ENCODE measurements at places on chromosomes 11 and 22.

GRCh38 chr11:1336836-1337646 is 27.6 kb upstream of the TOLLIP start:
- no peak for DNase-seq

DNA sequence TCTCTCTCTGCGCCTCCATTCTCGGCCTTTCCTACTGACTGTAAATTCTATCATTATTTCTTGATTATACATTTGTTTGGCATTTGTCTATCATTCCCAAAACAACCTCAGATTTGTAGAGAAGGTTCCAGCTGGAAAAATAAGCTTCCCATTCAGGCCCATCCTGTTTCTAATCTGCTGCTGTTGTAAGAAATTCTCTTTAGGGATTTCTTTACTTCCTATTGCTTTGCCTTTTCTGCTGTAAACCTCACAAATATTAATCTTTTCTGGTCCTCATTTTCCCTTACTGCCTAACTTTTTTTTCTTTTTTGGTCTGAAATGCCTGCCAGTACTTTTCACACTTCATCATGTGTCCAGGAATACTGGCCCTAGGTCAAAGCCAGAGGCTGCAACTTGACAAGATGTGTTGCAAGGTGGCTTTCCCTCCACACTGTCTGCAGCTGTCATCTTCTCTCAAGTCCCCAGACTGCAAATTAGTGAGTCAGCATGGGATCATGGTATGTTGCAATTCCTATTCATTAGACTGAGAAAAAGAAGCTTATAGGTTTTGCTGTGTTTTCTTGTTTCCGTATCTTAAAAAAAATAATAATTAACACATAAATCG is 858.7 kb upstream of the CHORDC1 start:
- DNase-seq, result peak; percentile 1

DNA sequence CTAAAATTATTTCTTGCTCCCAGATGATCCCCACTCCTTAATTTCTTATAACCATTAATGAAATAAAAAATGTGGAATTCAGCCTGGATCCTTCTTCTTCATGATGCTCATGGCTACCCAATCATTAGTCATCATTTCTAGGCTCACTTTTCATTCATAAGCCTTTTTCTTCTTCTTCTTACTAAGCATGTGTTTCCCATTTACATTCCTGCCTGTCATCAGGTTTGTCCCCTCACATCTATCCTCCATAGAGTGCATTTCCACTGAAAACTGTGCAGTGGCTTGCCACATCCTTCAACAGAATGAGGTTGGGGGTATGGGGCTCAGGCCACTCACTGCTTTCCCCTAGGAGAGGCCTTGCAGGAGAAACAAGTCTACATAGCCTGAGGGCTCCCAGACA is 35.8 kb upstream of the NTM start:
- DNase-seq, result no peak

DNA sequence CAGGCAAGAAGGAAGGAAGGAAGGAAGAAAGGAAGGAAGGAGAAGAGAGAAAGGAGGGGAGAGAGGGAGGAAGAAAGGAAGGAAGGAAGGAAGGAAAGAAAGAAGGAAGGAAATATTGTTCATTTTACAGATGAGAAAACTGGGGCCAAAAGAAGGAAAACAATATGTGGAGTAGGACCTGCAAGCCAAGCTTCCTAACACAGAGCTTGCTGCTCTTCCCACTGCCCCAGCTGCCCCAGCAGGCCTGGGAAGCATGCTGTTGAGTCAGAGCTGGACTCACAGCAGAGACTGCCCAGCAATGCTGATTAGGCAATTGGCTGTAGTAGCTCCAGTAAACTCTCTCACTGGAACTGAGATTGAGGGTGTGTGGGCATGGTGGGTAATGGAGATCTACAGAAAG is 42.6 kb upstream of the SMCO4 start:
- peak; percentile 52 for DNase-seq

GRCh38 chr11:60498399-60498798 is 5.8 kb downstream of the MS4A12 start:
- DNase-seq, result no peak

- no peak for DNase-seq
These were observed 6.2 kb downstream of the EIF3L start for GRCh38 chr22:37855462-37855861.

DNA sequence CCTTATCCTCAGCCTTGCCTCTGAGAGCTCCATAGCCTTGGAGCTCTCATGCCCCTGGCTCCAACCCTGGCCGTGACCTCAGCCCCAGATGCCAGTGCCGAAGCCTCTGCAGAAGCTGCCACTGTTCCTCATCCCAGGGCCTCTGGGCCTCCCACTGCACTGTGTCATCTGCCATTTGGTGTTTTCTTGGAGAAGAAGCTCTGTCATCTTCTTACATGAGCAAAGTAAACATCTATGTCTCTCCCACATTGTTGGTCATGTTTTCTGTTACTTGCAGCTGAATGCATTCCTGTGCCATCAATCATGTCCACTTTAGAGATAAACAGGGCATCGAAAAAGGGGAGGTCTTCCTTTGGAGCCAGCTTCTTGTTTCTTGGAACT is 45.0 kb upstream of the FTH1 start:
- DNase-seq, result no peak

DNA sequence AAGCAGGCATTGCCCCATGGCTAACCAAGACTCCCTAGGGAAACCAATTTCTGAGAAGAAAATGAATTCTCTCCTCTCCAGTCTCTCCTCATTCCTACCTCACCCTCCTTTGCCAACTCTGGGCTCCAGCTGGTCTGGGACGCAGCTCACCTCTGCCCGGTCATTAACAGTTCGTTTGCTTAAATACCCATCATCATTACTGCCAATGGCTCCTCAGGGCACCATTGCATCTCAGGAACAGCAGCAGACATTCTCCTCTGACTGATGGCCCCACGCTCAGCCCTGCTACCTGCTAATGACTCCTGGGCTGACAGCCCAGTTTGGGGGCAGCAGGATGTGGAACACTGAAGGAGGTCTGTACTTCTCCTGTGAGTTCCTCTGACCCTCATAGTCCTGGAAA is 462.0 kb downstream of the INSC start:
- no peak for DNase-seq

GRCh38 chr11:87281496-87281895 is 243.8 kb downstream of the TMEM135 start:
- no peak for DNase-seq

DNA sequence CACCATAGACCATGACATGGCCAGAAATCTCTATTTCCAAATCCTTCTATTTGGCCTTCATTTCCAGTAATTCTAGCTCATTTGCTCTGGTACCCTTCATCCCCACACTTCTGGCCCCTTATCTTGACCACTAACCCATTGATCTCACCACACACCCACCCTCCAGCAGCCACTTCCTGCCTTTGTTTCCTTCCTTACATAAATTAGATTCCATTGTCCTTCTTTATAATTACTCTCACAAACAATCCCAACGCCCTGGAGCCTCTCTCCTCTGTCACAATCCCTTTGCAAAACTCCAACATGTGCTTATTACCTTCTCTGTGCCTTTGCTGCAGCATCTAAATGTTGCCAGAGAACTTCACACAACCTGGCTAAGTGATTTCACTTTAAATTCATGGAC is 14.8 kb downstream of the APLNR start:
- DNase-seq, result no peak

Data from SHP77 (cell line).